ENCODE measurements at places on chromosomes 3 and 15.
A peak's percentile ranks its signal among the peaks of the same experiment; 100 is the strongest.

GRCh38 chr3:9747267-9747666 lies 2.5 kb upstream of the OGG1 start:
- DNase-seq: no peak

- no peak for DNase-seq
These were observed 18.5 kb downstream of the PLA2G4E start for GRCh38 chr15:42002333-42002732.

DNA sequence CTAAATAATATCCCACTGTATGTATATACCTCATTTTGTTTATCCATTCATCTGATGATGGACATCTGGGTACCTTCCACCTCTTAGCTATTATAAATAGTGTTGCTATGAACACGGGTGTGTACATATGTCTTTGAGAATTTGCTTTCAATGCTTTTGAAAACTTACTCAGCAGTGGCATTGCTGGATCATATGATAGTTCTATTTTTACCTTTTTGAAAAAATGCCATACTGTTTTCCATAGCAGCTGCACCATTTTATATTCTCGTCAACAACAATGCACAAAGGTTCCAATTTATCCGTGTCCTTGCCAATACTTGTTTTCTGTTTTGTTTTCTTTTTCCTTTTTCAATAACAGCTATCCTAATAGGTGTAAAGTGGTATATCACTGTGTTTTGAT lies 77.1 kb downstream of the PEAK1 start:
- no peak for DNase-seq

- DNase-seq: no peak
These were observed 287.2 kb downstream of the SHQ1 start for GRCh38 chr3:72560846-72561675.

DNA sequence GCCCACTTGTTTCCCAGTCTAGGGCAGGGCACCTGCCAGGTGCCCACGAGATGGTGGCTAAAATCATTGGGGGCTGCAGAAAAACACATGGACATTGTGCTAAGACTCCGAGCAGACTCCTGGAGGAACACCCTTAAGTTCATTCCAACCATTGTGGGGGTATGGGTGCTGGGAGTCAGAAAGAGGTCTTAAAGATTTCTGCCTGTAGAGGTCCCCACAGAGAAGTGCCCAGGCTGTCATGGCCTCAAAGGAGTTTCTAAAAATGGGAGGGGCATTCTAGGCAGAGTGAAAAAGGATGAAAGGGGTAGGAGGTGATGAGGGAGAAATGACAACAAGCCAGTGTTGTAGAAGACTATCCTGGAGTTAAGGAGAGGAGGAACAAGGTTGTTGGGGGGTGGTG lies 17.1 kb downstream of the RBP1 start:
- DNase-seq: no peak

DNA sequence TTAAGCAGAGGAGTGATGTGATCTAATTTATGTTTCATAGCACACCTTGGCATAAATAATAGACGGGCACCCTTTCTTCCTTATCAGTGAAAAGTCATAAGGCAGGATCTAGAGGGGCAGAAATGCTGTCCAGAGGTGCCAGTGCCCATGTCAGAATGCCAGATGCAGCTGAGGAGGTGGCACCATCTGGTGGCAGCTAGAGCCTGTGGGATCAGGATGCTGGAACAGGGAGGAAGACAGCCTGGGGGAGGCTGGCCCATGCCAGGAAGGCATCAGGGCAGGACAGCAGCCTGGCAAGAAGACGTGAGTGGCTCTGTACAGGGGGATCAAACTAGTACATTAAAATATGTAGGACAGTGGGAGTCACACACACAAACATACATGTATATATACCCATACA lies 16.5 kb downstream of the MYH15 start:
- DNase-seq: no peak

- peak; percentile 96 for DNase-seq
These were observed 40.5 kb upstream of the SEC13 start for GRCh38 chr3:10361375-10361774.

DNA sequence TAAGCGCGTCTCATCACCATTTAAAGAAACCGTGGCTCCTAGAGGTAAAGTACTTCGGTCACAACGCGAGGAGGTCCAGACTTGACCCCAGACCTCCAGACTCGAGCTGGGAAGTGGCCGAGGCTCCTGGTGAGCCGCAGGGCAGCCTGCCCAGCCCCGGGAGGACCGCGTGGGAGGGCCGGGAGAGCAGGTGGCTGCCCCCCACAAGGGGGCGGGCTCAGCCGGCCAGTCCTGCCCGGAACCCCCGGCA lies at the start of gene SLC27A2:
Gene SLC27A2 (plus strand): TSS at position 228 of the 250 bp plus-strand sequence. CDS start 232 bp downstream, outside the sequence.
- DNase-seq: no peak

GRCh38 chr3:155370198-155370597 lies 76.7 kb upstream of the STRIT1 start:
- no peak for DNase-seq

DNA sequence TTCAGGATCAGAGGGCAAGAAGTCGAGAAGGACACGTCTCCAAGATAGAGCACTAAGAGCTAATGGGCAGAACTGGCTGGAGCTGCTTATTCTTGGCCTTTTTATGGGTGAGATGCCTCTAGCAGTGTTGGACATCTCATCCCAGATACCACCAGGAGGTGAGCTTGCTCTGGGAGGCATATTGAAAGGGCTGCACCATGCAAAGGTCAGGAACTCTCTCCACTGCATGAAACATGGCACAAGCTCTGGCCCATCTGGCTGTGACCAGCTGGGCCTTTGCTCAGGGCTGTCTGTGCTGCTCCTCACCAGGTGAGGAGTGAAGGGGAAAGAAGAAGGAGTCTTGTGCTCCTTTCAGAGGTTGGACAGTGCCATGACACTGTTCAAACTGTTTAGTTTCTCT lies 188.7 kb downstream of the THSD4 start:
- no peak for DNase-seq

DNA sequence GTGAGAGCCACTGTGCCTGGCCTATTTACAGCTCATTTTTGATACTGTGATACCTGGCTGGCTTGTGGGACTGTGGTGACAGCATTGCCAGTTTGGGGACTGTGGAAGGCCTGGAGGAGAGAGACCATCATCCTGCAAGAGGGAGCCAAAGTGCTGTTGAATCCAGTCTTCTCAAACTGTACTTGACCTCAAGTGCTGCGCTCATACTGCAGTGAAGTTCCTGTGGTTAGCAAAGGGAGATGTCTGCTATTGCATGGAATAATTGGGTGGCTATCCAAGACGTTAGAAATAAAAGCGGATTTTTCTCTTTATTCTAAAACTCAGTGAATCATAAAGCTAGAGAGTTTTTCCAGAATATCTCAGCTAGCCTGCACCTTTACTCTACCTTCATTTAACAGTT lies 83.4 kb downstream of the CCK start:
- DNase-seq: no peak

DNA sequence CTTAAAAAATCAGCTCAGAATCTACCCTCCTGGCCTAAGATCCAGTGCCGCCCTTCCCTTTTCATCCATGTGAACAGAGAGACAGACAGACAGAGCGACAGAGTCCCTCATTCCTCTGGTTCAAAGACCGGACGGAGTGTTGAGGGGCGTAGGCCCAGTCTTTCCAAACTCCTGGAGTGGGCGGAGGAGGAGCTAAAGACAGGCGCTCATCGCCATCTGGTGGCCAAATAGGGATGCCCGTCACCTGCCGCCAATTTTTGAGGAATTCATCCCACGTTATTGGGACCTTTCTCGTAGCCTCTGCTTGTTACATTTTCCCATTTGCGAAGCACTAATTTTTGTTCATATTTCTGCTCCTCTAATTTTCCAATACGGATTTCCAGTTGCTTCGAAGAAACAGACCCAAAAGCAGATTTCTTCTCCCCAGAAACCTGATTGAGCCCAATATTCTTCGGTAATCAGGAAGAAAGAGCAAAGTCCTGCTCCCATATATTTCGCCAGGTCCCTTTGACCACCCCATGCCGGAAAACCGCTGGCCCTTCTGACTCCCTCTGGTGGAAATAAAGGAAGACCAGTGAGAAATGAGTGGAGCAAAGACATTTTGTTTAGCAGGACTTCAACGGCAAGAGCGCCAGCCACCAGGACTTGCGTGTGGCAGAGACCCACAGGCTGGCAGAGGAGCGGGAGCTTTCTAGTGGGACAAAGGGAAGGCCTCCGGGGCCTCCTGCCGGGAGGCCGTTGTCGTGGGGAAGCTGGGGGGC lies 88.0 kb downstream of the LRRK1 start:
- DNase-seq: no peak

GRCh38 chr15:48423342-48423741 lies 92.1 kb downstream of the DUT start:
- no peak for DNase-seq

GRCh38 chr3:161682715-161683114 lies 186.1 kb downstream of the OTOL1 start:
- DNase-seq: no peak

- no peak for DNase-seq
These were observed 779.1 kb upstream of the SEMA6D start for GRCh38 chr15:46938169-46938568.

DNA sequence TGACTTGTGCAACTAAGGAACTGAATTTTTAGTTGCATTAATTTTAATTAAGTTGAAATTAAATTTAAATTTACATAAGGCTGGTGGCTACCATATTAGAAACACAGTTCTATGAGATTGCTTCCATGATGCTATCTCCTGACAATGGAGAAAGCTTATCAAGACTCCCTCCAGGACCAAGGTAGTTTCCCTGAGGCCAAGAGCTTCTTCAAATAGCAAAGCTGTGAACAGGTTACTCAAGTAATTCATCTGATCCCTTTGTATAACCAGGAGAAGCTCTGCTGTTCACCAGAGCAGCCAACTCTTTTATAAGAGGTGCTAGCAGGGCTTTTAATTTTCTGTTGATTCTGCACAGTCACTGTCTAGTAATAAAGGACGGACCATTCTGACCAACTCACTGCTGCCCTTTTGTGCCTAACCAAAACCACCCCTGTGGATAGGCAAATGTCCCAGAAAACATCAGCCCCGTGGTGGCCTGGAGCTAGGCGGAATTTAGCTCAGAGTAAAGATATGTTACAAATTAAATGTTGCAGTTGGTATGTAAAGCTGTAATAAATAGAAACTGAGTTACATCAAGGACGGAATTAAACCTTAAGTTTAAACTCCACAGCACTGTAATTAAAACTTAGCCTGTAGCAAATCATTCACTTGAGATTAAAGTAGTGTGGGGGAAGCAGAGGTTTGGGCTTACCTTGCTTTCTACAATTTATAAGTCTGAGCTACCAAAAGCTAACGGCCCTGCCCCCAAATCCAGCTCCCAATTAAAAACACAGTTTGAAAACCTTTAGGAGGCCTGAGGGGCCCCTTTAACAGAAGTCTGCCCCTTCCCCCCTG lies 55.6 kb upstream of the LRTM1 start:
- no peak for DNase-seq

- no peak for DNase-seq
These were observed 35.0 kb downstream of the SERP1 start for GRCh38 chr3:150511122-150511821.

- no peak for DNase-seq
These were observed 3.6 kb upstream of the EIF4E3 start for GRCh38 chr3:71728632-71729342.

DNA sequence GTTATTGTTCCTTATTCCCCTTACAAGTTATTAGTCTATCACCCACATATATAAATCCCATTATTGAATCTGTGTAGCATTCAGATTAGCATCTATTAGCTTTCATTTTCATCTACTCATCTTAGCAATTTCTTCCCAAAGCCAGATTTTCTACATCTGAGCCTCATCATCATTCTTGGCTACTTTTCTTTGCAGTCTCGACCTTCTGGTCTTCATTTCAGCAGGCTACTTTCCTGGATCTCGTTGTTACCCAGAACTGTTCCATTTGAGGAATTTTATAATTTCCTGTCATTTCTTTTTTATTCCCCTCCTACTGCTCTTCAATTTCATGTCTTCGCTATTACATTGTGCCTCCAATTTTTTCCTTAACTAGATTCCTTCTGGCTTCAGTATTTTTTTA lies 51.8 kb downstream of the SPRED1 start:
- no peak for DNase-seq

- DNase-seq: peak; percentile 53
These were observed 901.5 kb upstream of the SEMA6D start for GRCh38 chr15:46815765-46816164.

GRCh38 chr3:48187301-48187578 lies 977 bp downstream of the CDC25A start:
- DNase-seq: no peak

- DNase-seq: no peak
These were observed 249.1 kb upstream of the MCTP2 start for GRCh38 chr15:93982226-93982727.

DNA sequence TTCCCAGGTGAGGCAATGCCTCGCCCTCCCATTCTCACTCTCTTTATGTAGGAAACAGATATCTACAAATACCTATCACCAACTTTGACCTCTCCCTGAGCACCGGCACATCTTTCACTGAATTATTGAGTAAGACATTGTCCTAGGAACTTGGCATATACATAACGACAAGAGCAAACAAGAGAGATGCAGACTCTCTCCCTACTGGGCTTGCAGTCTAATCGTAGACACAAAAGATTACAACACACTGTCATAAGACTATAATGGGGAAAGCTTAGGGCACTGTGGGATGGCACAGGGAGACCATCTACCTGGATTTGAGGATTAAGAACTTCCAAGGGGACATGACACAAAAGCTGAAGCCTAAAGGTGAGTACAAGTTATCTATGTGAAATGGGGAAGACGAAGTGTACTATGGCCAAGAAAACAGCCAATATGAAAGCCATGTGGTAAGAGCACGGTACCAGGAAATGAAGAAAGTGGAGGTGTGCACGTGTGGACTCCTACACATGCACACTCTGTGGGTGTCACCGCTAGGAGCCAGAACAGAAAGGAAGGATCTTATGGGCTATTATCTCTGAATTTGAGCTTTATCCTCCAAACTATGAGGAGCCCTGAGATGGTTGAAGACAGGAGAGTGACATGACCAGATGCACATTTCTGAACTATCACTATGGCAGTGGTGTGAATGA lies 218.8 kb upstream of the STRIT1 start:
- DNase-seq: no peak

GRCh38 chr3:61936344-61936937 lies 375.1 kb downstream of the PTPRG start:
- no peak for DNase-seq

DNA sequence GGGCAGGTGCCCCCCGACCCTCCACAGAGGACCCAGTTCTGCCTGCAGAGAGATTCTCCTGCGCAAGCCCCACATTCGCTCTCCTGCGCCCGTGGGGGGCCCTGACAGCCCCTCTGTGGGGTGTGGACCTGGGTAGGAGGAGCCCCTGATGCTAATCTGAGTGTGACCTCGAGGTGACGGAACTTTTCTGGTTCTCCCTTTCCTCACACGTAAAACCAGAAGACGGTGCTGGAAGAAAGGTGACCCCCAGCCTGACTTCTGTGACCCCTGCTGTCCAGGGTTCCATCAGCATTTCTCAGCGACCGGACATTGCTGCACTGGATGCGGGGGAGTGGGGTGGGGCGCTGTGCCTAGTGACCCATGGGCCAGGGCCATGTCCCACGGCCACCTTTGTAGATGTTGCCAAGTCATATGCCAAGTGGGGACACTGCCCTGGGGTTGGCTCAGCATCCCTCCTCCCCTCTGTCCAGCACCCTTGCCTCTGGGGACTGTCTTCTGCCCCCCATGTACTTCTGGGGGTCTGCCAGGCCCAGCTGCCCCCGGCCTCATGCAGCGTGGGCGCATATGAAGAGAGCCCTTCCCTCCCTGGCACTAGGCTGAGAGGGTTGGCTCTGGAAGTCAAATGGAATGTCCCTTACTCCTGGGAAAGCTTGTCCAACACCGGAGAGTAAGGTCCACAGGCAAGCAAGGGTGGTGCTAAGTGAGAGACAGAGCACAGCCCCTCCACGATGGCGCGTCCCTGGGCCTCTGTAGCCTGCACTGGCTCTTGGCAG lies 129.1 kb upstream of the MEF2A start:
- DNase-seq: no peak
